ENCODE measurements at places on chromosomes 6 and 20. TPM values are rescaled to one million over a fixed set of nuclear protein-coding genes. Genes with fewer than 3 reads are reported as not detected.

DNA sequence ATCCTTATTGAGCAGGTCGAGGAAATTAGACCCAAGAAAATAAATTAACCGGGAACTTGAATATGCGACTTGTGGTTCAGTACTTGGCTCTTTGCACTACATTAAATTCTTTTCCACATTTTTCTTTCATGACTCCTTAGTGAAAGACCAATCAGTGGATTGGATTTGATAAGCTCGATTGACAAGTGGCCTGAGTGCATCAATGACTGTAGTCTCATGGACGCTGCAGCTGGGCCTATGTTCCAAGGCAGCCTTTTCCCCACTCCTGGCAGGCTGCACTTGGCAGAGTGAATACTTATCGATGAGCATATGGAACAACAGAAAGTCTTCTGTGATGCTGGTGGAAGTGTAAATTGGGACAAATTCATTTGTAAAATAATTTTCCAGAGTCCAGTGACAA lies 210.8 kb upstream of the EXOC2 start:
- no peak for DNase-seq

DNA sequence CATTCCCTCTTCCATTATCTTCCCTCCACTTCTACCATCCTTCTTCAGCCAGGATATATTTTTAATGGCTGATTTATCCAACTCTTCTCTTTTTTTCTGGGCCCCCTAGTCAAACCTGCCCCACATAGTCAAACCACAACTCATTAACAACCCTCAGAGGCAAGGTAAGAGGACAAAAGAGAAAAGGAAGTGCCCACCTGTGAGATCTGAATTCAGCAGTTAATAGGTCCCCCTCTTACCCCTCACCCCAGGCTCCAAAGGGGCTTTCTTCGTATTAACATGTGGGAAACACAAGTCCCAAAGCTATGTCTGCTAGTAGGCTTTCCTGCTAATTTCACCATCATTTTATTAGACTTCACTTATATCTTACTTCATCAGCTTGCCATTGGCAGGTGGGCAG lies 44.1 kb upstream of the TSPYL1 start:
- no peak for DNase-seq

DNA sequence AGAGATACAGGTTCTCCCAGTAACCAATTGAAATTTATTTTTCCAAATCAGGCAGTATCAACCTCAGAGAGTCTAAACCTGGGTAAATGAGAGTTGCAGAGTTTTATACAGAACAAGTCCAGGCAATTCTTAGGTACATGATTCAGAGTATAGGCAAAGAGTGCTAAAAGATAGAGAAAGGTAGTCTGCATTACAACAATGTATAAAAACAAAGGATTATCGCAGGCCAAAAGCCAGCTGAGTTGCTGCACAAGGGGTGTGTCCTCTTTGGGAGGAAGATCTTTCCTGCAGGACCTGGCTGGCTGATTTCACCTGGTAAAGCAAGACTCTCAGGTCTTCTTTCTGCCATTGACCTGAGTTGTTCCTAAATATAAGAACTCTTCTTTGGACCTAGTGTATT lies 48.9 kb upstream of the ECHDC1 start:
- DNase-seq: no peak

The SIRPD gene
- total RNA-seq: 4.3 TPM

The GGTLC1 gene
- total RNA-seq: not detected

The LATS1 gene
- 10.1 TPM for total RNA-seq

The FAXC gene
- total RNA-seq: 5.3 TPM

The SLC22A16 gene
- 1.4 TPM for total RNA-seq

All from umbilical cord (tissue), 2 donors.